ENCODE measurements at places on chromosomes 4 and X.
A peak's percentile ranks its signal among the peaks of the same experiment; 100 is the strongest.

DNA sequence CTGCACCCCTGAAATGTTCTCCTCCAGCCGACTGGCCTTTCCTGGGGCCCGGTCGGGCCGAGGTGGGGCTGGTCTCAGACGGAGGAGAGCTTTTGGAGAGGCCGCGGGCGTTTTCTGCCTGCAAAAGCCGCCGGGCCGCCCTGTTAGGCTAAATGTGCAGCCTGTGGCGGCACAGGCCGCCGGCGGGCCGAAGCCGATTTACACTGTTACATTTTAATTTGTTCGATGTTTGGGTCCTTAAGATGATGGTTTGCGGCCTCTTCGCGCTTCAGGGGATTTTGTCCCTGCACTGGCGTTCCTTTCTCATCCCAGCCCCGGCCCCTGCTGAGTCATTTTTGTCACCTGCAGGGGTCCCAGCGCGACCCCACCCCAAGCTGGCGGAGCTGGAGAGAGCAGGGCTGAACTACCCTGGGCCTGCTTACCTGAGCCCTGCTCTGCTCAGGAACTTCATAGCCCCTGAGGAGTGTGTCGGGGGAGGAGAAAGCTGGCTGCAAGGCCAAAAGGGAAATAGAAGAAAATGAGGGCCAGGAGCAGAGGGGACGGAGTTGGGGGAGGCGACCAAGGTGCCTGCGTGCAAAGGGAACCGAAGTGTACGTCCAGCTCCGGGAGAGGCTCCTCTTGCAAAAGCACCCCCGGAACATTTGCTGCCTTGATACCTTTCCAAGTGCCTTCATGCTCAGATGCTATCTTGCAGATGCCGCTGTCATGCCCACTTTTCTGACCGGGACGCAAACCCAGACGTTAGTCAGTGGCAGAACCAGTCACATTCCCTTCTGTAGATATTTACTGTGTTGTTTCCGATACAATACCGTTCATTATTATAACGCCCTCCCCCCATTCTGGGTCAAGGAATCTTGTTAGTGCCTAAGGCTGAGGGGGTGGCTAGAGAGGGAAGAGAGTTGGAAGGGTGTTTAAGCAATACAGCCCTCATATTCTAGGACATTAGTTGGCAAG lies 977 bp upstream of the RBBP7 start:
- DNase-seq = peak; percentile 35

DNA sequence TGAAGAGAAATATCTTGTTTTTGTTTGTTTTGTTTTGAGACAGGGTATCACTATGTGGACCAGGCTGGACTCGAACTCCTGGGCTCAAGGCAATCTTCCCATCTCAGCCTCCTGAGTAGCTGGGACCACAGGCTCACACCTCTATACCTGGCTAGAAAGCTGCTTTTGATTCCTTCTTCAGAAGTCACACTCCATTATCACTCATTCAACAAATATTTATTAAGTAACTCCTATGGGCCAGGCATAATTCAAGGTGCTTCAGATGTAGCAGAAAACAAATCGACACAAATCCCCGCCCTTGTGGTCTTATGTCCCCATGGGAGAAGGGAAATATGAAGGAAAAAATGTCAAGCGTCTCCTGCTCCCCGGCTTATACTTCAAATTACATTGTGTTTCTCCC lies 72.6 kb upstream of the DHX15 start:
- no peak for DNase-seq

DNA sequence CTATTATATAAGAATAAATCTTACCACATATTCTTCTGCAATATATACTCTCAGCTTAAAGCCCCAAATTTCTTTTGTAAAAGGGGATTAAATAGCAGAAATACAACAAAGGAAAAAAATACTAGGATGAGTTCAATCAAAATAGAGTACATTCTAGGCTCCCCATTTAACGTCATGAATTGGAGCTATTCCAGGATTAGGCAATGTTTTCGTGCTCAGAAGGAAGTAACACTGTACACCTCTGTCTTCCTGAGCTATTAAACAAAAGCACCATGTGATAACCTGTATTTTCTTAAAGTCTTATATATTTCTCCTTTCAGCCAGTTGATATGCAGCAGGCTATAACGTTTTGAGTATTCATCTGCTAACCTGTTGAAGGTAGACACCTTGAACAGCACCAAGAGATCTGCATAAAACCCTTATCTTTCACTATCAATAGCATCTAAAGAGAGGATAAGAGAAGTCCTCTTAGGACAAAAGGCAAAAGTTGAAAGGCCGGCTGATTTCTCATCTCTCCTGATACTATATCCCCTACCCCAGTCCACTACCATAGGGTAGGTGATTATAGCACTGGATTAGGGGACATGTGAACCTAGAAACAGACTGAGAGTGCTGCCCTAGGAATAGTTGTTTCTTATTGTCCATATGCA lies 31.5 kb downstream of the TEC start:
- no peak for DNase-seq

- no peak for DNase-seq
These were observed 23.4 kb downstream of the STIM2 start for GRCh38 chr4:26884026-26884425.

DNA sequence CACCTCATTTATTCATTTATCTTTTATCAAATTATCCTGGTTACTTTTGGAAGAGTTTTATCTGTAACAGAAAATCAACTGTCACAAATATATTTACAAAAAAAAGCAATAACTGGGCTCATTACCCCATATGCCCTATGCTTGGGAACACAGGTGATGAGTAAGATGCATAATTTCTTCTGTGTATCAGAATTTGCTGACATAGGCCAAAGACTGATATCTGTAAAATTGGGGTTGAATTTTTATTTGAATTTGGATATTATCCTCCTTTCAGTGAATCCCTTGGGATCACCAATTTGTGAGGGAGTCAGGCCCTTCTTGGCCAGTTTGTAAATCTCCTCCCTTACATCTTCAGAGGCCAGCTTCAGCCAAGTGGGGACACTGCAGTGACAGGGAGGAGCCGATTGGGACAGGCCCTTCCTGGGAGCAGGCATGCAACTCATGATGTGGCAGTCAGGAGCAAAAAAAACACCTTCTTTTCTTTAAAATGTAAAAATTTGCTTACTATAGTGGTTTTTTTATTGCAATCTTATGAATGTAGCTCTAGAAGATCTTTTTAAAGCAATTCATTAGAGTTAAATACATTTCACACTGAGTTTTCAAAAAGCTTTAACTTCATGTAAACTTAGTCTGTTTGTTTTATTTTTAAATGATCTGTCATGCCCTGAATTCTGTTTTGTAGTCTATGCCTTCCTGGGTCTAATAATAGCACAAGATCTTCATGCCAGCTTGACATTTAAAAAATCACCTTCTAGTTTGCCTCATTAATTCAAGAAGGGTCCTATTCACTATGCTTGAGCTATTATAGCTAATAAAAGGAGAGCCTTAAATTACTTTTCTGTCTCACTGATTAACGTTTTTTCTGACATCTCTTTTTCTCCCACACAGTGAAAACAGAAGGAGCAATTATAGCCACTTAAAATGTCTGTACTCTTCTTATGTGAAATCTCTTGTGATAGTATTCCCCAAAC lies 136.6 kb upstream of the SPRY1 start:
- no peak for DNase-seq

DNA sequence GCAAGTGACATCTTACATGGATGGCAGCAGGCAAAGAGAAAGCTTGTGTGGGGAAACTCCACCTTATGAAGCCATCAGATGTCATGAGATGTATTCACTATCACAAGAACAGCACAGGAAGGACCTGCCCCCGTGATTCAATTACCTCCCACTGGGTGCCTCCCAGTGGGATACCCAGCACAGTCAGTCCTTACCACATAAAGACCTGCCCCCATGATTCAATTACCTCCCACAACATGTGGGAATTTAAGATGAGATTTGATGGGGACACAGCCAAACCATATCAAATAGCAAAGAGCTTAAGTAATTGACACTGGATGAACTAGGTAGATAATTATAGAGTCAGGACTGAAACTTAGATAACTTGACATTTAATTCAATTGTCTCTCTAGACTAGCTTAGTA lies 85.6 kb downstream of the SLIT2 start:
- DNase-seq = no peak

DNA sequence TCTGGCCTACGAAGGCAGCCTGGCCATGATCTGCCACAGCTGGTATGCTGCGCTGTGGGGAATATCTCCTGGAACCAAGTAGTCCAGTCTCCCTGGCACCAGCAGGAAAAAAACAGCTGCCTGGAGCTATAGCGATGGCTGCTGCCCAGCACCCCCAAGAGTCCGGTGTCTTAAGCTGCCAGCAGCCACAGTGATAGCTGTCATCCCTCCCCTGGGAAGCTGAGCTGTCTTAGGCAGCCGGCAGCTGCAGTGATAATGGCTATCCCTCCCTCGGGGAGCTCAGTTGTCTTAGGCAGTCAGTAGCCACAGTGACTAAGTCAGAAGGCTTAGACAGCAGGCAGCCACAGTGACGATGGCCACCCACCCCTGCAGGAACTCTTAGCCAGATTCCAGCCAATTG lies 205.1 kb downstream of the STPG2 start:
- DNase-seq = no peak

DNA sequence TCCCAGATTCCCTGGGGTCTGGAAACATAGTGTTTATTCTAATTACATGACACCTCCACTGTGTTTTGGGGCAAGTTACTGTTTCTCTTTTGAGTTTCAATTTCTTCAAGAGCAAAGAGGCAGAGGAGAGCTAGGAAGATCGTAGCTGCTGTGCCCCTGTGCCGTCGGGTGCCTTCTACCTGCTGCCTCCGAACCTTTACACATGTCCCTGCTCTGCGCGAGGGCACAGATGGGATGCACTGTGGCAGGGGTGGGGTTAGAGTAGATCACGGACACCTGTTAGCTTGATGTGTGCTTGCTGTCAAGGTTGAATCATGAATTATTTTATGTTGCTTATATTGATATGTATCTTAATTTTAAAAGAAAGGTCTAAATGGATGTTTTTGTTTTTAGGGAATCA lies 71.1 kb upstream of the MSANTD1 start:
- DNase-seq = no peak

DNA sequence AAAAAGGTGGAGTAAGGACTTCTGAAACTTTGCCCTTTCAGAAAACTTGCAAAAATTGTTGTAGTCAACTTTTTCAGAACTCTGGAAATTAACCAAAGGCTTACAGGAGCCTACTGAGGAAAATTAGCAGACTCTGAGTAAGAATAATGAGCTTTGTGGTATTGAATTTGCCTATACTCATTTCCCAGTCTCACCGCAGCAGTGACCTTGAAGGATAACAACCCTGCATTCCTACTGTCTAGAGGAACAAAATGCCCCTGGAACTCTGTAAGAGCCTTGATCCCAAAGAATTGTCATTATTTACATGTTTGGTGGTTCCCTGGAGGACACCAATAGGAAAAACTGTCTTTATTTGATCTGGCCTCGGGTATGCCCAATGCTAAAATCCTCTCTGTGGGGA lies 57.9 kb downstream of the MND1 start:
- DNase-seq = no peak

DNA sequence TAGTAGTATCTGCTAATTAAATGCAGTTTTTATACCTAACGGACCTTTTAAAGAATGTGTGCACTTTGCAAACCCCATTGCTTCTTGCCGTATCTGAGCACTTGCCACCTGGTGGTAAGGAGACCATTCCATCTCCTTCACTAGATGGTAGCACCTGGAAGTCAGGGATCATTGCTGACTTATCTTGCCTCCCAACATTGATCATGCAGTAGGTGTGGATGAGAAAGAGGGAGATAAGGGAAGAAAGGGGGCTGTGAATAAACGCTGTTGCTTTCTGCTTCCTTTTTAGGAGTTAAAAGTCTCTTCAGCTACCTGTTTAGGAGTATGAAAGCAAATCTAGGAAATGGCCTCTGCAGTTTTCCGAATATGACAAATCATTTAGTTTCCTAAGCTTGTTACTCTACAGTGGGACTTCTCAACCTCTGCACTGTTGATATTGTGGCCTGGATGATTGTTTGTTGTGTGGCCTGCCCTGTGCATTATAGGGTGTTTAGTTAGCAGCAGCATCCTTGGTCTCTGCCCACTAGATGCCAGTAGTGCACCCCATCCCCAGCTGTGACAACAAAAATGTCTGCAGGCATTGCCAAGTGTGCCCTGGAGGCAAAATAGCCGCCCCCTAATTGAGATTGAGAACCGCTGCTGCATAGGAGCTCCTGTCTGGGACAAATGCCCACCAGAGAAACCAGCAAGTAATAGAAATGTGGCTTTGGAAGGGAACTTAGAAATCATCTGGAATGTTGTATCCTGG lies 38.8 kb downstream of the GAB1 start:
- no peak for DNase-seq

GRCh38 chr4:137994853-137995252 lies 247.3 kb downstream of the SLC7A11 start:
- no peak for DNase-seq

GRCh38 chrX:114251575-114251974 lies 332.3 kb upstream of the HTR2C start:
- DNase-seq = no peak

DNA sequence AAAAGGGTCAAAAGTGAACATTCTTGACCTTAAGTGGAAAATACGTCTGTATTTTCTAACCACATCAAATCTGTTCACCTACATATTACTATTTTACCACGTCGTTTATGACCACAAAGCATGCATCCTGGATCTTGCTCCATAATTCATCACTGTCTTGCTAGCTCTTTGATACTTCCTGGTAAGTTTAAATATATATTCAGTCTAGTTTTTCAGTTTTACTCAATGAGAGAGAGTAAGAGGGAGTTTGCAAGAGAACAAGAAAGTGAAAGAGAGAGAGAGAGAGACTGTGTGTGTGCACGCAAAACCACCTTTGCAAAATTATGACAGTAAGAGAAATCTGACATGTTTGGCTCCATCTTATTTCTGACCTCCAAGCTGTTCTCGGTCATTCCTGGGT lies 173.7 kb upstream of the GALNTL6 start:
- DNase-seq = no peak

DNA sequence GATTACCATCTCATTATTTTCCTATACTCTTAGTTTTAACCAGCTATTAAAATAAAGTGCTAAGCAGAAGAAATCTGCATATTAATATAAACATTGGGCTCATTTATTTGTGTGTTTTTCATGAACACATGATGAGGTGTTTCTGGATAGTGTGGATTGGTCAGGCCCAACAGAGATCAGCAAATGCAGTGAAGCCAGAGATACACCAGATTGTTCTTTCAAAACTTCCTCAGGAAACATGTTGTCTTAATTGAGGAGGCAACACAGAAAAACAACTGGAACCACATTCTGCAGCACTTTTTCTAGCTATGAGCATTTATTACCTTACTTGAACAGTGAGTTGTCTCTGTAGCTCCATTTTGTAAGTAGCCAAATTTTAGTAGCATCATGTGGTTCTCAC lies 69.9 kb downstream of the PALLD start:
- no peak for DNase-seq

GRCh38 chr4:176052744-176053143 lies 12.9 kb upstream of the WDR17 start:
- no peak for DNase-seq

DNA sequence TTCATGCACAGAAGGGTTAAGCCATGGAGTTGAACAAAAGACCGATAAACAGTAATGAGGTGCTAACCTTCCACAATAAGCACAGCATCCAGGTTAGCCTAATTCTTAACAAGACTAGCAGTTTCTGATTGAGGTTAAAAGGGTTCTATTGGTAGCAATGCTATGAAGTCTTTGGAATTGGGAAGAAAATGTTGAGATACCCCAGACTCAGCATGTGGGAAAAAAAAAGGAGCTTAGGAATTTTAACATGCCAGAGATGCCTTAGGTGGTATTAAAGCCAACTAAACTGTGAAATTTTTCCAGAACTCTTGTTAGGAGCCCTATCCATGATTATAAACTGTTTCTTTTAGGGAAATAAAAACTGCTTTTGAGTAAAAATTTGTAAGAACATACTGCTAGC lies 391.7 kb downstream of the GABRG1 start:
- DNase-seq = no peak
